ENCODE measurements at places on chromosomes 1 and 21.

- DNase-seq: no peak
Observed at GRCh38 chr21:45248893-45249381, 38.8 kb downstream of the POFUT2 start.

- no peak for DNase-seq
Observed at GRCh38 chr1:235068158-235069121, 60.2 kb downstream of the TOMM20 start.

GRCh38 chr1:245611251-245611650, 456.5 kb downstream of the KIF26B start:
- no peak for DNase-seq

GRCh38 chr1:4463631-4464030, 190.8 kb upstream of the AJAP1 start:
- DNase-seq: no peak

DNA sequence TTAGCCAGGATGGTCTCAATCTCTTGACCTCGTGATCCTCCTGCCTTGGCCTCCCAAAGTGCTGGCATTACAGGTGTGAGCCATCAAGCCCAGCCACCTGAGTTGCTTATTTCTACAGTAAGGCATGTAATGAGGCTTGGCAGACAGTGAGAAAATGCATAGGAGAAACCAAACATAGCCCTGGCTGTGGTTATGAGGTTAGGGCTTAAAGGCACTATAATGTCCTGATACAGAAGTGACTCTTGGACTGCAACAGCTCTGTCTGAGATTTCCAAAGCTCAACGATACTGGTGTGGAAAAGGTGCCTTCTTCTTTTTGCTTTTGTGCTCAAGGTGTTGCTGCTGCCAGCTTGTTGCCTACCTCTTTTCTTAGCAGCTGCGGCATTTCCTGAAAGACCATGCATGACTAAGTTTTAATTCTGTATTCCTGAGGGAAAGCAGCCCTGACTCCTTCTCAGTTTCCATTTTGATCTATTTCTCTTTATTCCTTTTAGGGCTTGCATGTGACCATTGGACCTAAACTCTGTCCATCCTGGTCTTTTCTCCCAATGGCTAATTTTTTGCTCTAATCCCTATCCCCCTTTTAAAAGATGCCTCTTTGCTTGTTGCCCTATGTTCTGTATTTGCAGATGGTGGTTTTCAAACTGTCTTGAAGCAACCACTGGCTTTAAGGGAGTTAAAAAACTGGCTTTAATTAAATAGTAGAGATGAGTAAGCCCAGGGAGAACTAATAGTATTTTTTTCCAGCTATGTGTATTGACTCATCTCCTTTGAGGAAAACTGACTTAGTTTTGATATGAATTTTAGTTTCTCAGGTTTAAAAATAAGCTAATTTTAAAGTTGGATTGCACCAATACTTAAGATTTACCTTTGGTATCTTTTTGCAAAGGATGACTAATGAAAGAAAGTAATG, 70.3 kb downstream of the KIF1B start:
- no peak for DNase-seq

All from thoracic aorta (tissue), 2 donors.